ENCODE measurements at places on chromosomes 7 and 10.

- peak; percentile 34 for DNase-seq
Observed at GRCh38 chr7:48102530-48102929, 13.5 kb downstream of the UPP1 start.

- DNase-seq: no peak
Observed at GRCh38 chr7:146773506-146773905, 656.9 kb downstream of the CNTNAP2 start.

DNA sequence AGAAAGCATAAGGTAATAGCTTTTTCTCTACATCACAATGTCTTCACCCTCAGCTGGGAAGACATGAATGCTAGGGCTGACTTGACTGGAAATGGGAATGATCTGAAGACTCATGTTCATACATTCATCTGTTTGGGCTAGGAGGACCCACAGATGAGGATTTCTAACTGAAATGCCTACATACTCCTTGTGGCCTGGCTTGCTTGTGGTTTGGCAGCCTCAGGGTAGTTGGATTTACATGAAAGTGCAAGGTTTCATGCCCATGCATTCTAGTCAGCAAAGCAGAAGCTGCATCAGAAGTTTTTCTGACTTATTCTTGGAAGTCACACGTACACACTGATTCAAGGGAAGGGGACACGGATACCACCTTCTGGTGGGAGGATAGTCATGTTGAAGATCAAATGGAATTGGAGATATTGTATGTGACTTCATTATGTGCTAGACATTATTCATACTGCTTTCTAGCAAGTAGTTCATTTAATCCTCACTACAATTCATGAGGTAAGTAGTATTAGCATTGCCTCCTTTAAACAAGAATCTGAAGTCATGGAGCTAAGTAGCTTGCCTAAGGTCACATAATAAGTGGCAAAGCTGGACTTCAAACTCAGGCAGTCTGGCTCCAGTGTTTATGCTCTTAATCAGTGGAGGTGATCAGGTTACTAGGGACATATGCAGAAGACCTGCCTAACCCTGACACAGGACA lies 957.0 kb downstream of the LRMDA start:
- DNase-seq: no peak

DNA sequence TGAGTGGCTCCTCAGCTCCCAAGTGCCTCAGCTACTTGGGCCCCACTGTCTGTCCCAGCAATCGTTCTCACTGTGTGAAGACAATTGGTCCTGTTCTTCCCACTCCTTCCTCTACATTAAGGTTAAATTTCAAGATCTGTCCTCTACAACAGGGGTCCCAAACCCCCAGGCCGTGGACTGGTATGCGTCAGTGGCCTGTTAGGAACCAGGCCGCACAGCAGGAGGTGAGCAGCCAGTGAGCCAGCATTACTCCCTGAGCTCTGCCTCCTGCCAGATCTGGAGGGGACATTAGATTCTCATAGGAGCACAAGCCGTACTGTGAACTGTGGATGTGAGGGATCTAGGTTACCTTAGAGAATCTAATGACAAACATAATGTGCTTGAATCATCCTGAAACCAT lies 376.9 kb upstream of the FZD8 start:
- peak; percentile 86 for DNase-seq

All from esophagus muscularis mucosa (tissue), 4 donors.